NCI-H1694 treated with DMSO at 0.1 percent for 48 hours (cell line): ENCODE measurements at places on chromosomes 16 and 17.

- DNase-seq, result no peak
These were observed 14.0 kb upstream of the CYB5B start for GRCh38 chr16:69410219-69410990.

DNA sequence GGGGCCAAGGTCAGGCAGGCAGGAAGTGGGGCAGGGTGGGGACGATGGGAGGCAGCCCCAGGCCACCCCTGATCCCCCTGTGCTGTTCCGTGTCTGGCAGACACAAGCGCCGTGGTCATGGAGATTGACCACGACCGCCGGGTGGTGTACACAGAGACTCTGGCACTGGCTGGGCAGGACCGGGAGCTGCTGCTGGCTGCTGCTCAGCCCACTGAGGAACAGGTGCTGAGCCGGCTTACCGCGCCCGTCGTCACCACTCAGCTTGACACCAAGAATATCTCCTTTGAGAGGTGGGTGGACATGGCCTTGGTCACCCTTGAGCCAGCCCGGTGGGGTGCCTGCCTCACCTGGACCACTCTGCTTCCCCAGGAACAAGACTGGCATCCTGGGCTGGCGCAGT, 13.7 kb downstream of the CORO6 start:
- DNase-seq, result no peak

DNA sequence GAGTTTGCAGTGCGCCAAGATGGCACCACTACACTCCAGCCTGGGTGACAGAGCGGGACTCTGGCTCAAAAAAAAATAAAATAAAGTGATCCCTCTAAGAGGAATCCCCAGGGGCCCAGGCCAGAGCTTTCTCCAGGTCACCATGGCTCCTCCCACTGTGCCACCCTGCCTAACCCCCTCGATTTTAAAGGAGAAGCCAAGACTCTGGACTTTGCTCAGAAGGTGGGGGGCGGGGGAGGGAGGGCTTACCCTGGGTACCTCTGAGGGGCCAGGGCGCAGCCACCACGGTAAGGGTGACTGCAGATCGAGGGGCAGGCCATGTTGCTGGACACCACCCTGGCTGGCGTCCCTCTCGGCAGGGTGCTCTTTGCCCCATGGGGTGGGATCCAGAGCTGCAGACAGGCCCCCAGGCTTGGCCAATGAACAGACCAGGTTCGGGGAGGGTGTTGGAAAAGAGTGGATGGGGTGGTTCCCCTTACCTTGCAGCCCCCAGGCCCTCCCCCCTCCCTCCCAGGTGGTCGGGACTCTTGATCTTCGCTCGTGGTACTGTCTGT, 455 bp upstream of the GRB7 start:
- DNase-seq, result no peak

- no peak for DNase-seq
These were observed 40.3 kb upstream of the ERN1 start for GRCh38 chr17:64170286-64170685.

DNA sequence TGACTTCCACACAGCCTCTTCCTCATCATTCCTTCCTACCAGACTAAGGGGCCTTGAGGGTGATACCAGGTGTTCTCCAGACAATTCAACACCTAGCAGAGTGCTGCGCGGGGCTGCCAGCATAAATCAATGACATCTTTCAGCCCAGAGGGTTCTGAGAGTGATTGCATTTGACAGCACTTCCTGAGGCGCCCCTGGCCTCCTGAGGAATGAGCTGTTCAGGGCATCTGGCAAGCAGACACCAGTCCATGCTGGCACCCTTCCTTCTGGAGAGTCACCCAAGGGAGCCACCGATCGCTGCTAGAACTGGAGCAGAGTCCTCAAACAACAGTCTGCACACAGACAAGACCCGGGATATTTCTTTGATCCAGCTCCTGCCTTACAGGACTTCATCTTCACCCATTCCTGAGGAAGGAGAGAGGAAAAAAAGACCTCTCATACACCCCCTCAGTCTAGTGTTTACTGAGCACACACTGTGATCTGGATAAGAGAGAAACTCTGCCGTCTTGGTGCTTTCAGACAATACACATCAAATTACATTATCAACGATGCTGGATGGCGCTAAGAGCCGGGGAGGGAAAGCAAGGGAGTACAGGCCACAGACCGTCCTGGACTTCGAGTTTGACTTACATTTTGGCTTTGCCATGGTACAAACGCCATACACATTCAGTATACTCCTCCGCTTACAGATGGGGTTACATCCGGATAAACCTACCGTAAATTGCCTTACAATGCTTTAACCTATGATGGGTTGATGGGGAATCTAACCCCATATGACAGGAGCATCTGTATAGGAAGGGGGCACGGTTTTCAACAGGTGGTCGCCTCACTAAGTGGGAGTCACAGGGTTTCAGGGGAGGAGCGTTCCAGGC, 23.0 kb downstream of the NPTX1 start:
- DNase-seq, result peak; percentile 30

DNA sequence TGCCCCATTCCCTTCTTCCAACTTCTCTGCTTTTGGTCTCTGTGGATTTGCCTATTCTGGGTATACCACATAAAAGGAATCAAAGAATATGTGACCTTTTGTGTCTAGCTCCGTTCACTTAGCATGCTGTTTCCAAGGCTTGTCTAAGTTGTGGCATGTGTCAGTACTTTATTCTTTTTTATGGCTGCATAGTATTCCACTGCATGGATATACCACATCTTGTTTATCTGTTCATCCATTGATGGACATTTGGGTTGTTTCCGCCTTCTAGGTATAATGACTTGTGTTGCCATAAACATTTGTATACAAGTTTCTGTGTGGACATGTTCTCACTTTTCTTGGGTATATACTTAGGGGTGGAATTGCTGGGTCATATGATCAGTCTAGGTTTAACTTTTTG, 432.6 kb downstream of the MAF start:
- no peak for DNase-seq

DNA sequence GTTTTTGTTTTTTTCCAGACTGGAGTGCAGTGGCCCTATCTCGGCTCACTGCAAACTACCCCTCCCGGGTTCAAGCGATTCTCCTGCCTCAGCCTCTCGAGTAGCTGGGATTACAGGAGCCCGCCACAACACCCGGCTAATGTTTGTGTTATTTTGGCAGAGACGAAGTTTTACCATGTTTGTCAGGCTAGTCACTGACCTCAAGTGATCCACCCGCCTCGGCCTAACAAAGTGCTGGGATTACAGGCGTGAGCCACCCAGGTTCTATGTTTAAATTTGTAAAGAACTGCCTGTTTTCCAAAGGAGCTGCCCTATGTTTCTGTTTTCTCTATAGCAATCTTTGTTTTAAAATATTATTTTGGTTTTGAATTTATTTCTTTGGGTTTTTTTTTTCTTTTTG, 13.8 kb upstream of the C16orf87 start:
- no peak for DNase-seq

- DNase-seq, result no peak
These were observed 13.5 kb upstream of the C16orf95 start for GRCh38 chr16:87330646-87331045.

GRCh38 chr16:13926464-13926863, 6.5 kb downstream of the ERCC4 start:
- DNase-seq, result no peak

DNA sequence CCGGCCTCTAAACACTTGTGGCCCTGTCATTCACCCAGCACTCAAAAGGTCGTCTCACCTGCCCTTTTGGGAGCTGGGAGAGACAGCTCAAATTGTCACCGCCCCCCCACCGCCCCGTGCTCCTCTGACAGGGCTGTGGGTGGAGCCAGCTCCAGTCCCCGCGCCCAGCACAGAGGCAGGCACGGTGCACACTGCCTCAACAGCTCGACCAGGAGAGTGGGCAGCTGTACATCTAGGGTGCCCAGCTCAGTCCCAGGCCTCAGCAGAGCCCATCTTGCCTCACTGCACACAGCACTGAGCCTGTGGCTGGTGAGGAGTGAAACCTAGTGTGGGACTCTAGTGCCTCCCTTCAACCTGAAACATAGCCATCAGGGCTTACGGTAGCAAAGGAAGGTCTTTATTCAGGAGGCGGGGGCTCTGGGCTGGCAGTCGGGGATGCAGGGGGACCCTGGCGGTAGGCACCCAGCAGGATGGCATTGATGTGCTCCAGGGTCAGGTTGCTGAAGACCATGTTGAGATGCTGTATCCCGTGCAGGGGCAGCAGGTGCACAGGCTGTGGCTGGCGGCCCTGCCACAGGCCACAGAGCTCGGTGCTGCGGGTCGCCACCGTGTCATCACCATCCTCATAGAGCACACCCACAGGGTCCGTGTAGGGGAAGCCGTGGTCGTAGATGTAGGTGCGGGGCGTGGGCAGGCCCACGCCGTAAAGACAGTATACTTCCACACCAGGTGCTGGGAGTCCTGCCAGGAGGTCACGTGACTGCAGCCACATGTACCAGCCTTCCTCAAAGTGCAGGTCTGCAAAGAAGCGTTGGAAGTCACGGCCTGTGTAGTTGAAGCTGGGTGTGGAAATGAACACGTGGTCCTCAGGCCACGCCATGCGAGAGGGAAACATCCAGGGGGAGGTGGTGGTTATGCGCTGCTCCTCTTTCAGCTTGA, 3.1 kb upstream of the PSMB10 start:
- DNase-seq, result no peak

GRCh38 chr17:39600288-39600996, 7.3 kb downstream of the NEUROD2 start:
- DNase-seq, result no peak

GRCh38 chr16:24525970-24526559, 13.3 kb upstream of the RBBP6 start:
- no peak for DNase-seq
